ENCODE measurements at places on chromosomes 7 and 10. TPM values are rescaled to one million over a fixed set of nuclear protein-coding genes. Genes with fewer than 3 reads are reported as not detected.

The COL26A1 gene
- not detected for total RNA-seq

The OPN4 gene
- not detected for total RNA-seq

The CCDC3 gene
- total RNA-seq = 0.36 TPM

The RPEL1 gene
- total RNA-seq = not detected

The TSPAN15 gene
- 1.3 TPM for total RNA-seq

The BICC1 gene
- total RNA-seq = 189 TPM

The MRLN gene
- total RNA-seq = not detected
